NCI-H187 treated with DMSO at 0.1 percent for 48 hours (cell line): ENCODE measurements at places on chromosomes 2 and 18.
A peak's percentile ranks its signal among the peaks of the same experiment; 100 is the strongest.

DNA sequence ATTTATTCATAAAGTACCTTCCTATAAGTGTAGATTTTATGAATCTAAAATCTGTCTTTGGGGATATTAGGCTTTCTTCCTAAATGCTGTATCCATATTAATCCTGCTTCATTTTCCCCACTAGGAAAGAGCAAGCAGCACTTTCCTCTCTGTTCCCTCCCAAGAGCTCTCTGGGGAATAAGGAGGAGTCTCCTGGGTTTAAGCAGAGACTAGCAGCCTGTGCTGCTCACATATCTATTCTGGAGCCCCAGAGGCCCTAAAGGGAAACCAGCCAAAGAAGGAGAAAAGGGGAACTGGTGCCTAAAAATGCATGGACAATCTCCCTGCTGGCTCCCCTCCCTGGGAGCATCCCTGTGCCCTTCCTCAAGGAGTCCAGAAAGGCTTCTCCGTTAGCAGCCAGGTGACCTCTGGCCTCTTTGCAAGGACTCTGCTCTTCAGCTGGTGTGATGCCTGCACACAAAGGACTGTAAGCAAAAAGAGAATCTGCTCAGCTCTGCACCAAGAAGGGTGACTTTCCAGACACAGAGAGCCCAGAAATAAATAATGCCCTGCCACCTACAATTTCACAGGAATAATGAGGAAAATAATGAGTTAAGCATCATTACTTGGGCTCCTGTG is 270.6 kb downstream of the SS18 start:
- no peak for DNase-seq

DNA sequence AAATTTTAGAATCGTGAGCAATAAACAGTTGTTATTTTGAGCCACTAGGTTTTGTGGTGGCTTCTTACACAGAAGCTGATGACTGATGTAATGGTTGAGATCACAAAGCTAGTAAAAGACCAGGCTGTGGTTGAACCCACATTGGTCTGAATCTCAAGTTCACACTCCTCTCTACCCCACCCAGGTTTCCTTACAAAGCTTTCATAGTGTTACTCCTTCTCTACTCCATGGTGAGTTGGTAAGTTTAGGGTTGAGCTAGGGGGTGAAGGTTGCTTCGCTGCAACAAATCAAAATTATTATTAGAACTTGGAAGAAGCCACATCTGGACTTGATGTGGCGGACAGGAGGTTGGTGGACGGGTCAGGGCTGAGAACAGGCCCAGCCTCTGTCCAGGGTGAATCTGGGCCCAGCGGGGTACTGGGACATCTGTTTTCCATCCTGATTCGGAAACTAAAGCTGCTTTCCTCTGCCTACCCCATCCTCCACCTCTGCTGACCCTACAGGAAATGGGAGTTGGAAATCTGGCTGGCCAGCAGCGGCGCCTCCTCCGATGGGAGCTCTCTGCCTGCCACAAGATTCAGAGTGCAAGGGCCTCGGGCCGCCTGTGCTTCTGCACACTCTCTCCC is 86.3 kb downstream of the ZFP36L2 start:
- DNase-seq: no peak

DNA sequence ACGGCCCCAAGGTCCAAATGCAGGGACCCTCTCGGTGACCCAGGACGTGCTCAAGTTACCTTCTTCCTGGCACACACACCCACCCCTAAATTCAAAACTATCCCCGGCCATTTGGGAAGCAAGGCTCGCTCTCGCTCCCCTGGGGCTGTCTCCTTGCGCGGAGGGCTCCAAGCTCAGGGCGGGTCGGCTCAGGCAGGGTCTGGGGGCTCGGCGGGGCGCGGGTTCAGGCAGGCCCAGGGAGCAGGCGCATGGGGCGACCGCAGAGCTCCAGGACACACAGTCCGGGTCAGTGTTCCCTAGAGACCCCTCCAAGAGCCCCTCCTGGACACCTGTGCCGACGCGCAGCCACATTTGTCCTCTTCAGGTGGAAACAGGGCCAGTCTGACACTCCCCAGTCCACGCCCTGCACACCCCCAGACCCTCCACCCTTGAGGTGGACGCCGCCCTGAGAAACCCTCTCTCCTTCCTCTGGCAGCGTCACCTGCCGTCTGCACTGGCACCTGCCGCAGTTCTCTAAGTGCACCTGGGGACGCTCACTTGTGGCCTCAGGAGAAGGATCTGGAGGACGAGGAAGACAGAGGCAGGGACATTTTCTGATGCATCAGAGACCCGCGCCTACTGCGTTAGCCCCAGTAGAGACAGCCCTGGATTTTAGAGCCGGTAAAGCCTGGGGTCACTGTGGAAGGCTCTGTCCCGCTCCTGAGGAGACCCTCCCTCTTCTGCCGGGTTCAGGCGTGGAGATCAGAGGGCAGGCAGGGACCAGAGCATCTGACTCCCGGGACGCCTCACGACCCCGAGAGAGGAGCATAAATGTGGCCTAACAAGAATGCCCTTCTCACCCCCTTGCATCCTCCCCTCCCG is 138.8 kb downstream of the TWIST2 start:
- no peak for DNase-seq

GRCh38 chr18:74774486-74774885 is 176.8 kb downstream of the ZNF407 start:
- no peak for DNase-seq

- no peak for DNase-seq
These were observed 1635.9 kb upstream of the LRRTM1 start for GRCh38 chr2:81940266-81940955.

DNA sequence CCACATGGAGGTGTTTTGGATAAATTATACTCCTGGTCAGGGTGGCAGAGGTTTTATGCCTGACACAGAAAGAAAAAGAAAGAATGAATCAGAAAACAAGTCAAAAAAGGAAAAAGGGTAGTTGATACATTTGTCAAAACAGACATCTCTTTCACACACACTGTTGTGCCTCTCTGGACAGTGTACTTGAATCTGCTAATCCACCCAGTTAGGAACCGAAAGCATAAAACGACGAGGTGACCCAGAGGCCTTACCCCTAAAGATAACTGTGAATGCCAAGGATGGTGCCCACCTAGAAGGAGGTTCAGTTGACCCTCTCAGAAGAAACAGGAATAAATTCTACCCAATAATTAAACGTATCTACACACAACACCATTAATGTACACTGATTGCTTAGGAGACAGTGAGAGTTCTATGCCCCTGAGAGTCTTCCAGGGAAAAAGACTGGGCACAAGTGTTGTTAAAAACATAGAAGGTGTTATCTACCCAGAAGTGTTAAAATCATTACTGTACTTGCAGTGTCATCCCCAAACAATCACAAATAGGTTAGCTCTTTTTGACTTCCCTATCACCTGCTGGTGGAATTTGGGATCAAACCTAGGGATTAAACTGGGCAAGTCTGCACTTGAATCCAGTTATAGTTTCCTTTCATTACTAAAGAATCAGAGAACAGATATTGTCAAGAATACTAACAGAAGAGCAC is 123.2 kb upstream of the DNAJC10 start:
- no peak for DNase-seq

DNA sequence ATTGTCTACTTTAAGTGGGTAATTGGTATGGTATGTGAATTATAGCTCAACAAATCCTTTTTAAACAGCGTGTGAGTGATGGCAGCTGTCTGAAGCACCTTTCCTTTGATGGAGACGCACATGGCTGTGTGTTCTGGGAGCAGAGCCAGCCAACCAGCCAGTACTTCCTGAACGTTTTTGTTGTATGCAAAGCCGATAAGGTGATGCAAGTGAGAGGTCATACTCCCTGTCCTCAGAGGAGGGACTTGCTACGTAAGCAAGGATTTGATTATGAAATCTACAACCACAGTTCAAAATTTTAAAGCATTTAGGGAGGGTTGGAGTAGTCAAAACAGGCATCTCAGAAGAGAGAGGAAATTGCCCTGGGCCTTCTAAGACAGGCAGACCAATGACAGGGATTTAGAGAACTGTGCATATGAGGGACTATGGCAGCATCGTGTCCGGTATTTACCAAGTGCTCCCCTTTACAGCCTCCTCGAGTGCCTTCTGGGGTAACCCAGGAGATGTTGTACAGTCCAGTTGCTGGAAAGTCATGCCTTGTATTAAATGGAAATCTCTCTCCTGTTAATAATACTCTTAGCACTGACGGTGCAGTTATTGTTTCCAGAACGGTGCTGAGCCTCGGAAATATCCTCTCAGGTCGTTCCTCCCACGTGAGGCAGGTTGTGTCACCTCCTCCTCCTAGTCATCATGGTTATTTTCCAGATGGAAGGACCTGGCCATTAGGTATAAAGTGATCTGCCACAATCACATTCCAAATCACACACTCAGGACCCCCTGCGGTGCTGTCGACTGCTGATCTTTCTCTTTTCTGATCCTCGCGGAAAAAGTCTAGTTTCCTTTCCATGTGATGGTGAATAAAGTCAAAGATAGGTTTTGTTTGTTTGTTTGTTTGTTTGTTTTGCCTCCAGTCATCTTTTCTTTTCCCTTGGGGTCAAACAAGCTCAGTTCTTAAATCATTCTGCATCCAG is 28.4 kb downstream of the ARHGEF4 start:
- no peak for DNase-seq

- DNase-seq: no peak
These were observed 12.8 kb downstream of the SNED1 start for GRCh38 chr2:241011296-241011600.

DNA sequence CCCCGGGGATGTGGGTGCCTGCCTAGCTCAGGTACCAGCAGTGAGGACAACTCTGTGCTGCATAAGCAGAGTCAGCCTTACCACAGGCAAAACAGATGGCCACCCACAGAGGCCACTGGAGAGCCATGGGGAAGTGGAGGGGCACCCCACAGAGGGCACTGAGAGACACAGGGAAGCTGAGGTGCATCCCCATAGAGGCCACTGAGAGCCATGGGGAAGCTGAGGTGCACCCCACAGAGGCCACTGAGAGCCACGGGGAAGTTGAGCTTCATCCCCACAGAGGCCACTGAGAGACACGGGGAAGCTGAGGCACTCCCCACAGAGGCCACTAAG is 134.1 kb upstream of the EPAS1 start:
- DNase-seq: no peak

- peak; percentile 93 for DNase-seq
These were observed 216.3 kb downstream of the C1D start for GRCh38 chr2:67846370-67847070.

DNA sequence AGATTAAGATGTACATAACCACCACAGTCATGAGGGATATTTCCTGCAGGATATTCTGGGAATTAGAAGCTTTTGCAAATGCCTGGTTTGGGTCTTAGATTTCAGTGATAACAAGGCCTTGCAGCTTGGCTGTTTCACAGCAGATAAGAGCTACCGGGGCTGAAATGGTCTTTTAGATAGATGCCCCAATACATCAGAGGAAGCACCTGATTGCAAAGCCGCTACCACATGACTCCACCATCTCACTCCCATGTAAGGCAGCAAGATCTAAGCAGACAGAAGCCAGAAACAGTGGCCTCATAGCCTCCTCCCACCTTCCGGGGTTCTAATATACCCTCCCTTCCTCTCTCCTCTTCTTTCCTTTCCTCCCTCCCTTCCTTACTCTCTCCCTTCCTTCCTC is 31.1 kb upstream of the EPG5 start:
- DNase-seq: no peak

- DNase-seq: no peak
These were observed 430.3 kb downstream of the XIRP2 start for GRCh38 chr2:167318581-167318980.

DNA sequence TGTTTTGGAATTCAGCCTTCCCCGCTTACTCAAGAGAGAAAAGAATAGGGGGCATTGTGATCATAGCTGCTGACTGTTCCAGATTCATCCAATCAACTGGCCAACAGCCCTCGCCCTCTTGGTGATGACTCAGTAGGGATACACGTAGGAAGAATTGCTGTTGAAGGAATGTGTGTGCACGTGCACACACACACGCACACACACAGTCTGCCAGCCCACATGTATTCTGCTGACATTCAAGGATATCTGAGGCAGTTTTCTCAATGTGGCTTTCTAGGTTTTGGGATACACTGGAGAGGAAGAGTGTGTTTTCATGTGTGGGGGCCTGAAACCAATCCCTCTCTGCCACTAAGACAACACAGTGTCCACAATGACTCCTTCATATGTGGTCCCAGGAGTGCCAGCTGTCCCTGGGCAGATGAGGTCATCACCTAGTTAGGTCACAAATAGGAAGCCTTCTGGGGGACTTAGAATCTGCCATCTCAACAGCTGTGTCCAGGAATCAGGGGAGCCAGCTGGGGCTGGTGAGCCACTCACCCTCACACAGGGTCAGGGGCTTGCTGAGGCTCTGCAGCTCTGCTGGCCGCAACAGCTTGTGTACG is 352.6 kb downstream of the SS18 start:
- no peak for DNase-seq

DNA sequence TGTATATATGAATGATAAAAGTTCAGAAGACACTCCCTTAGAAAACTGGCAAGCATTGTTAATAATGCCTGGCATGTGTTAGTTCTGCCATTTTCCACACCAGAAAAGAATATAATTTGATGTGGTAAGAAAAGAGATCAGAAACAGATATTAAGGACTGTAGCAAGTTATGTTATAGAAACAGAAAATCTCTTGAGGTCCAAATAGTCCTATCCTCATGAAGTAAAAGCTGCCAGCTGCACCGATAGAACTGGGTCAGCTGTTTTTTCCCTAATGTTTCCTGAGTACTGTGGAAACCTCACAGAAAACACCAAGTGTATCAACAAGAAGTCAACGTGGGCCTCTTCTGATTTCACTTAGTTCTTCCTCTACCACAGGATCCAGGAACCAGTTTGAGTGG is 56.9 kb upstream of the SDC1 start:
- no peak for DNase-seq

DNA sequence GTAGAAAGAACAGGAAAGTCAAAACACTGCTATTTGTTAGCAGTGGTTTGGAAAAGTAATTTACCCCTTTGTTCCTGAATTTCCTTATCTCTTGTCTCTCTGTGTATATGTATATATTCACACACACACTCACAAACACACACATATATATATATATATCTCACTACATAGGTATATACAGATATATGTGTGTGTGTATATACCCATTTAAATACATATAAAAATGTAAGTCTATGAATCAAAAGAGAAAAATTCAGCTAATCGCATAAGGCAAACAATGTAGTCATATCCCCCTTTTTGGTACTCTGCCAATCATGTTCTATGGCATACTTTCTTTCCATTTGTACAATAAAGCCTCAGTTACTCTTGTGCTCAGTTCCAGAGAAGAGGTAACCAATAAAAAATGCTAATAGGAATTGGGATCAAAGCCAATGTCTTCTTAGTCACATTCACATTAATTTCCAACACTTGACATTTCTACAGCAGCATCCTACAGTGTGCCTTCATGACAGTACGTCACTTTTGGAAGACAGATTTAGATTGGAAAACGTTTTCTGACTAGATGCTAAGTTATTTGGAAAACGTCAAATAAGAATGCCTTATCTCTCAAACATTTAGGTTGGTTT is 94.6 kb downstream of the MC4R start:
- no peak for DNase-seq
